NCI-H1694 (cell line): ENCODE measurements at places on chromosomes 13 and 19.
A peak's percentile ranks its signal among the peaks of the same experiment; 100 is the strongest.

- DNase-seq: no peak
These were observed 235.6 kb upstream of the CSNK1A1L start for GRCh38 chr13:37340901-37341670.

DNA sequence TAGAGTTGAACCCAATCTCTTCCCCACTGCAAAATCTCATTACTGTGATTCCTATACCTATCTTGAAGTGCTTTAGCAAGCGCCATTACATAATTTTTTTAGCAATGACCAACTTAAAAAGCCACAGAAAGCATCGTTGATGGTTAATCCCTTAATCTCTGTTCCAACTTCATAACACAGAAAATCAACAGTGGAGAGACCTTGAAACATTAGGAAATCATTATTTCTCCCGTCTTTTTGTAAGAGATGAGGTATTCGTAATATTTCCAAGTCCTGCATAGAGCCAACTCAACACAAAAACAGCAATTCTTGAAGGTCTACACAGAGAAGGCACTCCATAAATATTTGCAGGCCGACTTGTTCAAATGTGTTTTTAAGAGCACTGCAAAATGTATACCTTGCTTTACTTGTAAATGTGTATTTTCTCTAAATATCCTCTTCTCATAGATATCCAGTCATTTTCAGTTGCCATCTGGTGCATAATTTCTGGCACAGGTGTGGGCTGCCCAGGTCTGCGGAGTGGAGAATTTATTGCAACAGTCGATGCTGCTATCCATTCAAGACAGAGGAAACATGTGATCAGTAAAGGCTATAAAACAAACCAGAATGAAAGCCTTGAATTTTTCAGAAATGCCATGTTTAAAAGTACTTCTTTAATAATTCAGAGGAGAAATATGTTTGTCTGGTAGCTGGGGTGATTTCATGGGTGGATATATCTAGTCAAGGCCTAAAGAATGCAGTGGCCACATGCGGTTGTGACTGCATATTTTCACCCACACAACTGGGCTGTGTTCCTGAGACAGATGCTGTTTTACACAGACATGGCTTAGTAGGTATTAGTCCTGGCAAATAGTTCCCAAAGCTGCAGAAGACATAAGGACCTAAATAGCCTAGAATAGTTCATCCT is 234.3 kb upstream of the STARD13 start:
- DNase-seq: no peak

DNA sequence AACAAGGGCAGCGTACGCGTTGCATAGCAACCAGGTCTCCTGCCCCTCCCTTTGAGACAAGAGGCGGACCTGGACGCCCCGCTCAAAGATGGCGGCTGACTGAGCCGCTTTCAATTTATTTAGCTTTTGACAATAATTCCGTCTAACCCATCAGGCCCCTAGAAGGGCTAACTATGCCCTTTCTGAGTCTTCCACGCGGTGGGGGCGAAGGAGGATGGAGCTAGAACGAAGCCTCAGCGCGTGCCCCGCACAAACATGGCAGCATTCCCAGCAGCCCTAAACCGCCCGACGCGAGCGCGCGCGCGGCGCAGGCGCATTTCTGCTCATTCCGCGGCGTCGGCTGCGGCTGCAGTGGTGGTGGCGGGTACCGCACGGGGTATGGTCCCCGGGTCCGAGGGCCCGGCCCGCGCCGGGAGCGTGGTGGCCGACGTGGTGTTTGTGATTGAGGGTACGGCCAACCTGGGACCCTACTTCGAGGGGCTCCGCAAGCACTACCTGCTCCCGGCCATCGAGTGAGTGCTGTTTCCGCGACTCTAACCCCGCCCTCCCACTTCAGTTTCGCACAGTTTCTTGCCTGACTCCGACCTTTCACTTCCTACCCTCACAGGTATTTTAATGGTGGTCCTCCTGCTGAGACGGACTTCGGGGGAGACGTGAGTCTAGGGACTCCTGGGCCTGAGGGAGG is at the start of gene MED25:
TSS of gene MED25 (plus strand) at position 326 of the 685 bp plus-strand sequence. CDS start at position 379, 53 bp downstream.
- DNase-seq: peak; percentile 65

DNA sequence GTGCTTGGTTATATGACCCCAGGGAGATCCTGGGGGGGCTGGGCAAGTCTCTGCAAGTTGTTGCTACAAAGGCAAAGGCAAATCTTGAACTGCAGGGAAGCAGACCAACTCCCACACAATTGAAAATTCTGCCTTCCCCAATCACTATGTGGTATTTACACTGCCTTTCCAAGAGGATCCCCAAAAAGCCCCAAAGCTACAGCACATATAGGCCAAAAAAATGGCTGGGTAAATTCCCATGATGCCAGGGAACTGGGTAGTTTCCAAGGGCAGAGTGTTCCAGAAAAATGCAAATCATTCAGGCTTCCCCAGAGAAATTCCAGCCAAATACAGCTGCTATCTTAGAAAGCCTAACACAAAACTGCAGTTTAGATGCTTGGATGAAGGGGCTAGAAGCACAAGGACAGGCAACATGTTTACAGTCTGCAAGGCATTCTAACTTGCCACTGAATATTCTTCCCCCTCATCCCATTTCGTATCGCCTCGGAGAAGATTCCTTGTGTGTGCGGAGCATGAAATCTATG is 6.2 kb downstream of the FOXO1 start:
- DNase-seq: no peak

DNA sequence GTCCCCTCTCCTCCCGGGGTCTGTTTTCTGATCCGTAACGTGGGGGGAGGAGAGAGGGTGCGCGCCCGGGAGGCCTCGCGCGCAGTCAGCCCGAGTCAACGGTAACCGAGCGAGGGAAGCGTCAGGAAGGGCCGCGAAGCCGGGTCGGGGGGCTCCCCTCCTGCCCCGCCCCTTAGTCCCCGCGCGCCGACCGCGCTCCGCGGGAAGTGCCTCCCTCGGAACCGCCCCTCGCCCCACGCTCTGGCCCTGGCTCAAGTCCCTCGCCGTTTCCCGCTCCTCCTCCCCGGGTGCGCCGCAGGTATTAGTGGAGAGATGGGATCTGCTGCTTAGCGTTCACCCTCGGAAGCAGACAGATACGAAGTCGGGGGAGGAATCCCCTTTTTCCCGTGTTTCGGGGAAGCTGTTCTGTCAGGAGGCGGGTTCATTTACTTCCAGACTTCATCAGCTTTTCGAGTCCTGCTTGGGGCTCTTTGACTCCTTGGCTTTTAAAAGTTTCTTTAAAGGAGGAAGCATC is 770 bp downstream of the HNRNPM start:
- DNase-seq: no peak

DNA sequence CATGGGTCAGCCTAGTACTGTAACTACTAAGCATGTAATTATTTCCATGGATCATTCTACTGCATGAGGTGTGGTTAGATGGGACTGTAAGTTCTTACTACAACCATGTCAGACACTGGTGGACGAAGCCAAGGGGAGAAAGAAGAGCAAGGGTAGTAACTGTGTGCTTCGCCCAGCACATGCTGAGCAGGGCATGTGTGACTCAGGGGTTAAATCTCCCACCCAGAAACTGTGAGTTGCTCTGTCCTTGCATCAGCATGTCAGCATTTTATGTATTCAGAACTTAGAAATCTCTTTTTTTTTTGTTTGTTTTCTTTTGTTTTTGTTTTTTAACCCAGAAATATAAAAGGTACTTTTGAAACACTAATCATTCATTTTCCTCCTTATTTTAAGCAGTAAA is 436.6 kb upstream of the KLF12 start:
- DNase-seq: no peak

DNA sequence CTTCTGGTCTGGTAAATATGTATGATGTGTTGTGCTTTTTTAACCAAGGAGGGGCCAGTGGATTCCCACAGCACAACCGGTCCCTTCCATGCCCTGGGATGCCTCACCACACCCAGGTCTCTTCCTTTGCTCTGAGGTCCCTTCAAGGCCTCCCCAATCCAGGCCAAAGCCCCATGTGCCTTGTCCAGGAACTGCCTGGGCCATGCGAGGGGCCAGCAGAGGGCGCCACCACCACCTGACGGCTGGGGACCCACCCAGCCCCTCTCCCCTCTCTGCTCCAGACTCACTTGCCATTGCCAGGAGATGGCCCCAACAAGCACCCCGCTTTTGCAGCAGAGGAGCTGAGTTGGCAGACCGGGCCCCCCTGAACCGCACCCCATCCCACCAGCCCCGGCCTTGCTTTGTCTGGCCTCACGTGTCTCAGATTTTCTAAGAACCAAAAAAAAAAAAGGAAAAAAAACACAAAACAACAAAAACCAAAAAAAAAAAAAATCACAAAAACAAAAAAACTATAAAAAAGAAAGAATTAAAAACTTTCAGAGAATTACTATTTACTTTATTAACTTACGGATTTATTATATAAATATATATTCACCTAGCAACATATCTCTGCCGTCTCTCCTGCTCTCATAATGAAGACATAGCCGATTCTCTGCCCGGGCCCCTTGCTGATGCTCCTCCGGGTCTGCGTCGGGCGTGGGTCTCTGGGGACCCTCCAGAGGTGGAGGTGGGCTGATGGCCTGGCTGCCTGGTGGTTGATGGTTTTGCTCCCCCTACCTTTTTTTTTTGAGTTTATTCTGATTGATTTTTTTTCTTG is 14.4 kb downstream of the CAPN12 start:
- peak; percentile 52 for DNase-seq

DNA sequence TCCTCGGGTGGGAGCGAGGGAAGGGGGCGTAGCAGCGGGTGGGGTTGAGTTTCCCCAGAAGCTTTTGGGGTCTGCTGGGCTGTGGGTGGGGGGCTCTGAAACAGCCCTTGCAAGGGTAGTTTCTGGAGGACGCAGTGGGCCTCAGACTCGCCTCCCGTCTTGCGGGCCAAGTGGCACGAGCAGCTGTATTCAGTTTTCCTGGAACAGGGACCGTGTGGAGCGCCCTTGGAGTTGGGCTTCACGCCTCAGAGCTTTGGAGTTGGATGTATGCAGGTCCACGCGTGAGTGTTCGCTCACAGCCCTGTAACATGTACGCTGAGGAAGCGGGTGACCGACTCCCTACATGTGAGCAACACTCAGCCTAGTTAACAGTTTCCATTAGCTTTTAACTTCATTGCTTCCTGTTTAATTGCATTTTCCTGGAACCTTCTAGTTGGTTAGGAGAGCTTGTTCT is 603 bp downstream of the TM9SF2 start:
- DNase-seq: no peak

- DNase-seq: no peak
These were observed 73.0 kb downstream of the IPO5 start for GRCh38 chr13:98026457-98026857.

DNA sequence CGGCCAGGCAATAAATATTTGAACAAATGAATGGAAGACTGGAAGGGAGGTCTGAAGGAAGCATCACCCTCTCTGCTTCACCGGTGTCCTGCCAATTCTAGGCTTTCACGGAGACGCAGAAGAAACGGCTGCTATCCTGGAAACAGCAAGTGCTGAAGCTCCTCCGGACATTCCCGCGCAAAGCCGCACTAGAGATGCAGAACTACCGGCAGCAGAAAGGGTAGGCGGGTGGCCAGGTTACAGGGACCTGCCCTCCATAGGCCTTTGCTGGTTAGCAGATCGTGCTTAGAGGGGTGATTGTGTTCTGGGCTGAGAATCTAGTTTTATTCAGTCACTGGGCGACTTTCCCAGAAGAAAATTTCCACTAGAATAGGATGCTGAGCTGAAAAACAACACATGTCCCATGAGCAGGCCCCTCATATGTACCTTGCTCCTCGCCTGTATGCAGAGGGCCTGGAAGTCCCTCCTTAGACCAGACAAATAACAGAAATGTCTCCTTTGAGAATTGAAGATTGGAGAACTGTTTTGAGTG is 11.0 kb downstream of the PAF1 start:
- DNase-seq: no peak
